ENCODE measurements at places on chromosomes 7 and 10.

GRCh38 chr10:110436554-110437350, 61.0 kb upstream of the DUSP5 start:
- DNase-seq, result no peak

- DNase-seq, result no peak
These were observed 41.5 kb downstream of the MYOF start for GRCh38 chr10:93440591-93441091.

GRCh38 chr7:116316838-116317628, 106.7 kb downstream of the TES start:
- DNase-seq, result peak; percentile 25

DNA sequence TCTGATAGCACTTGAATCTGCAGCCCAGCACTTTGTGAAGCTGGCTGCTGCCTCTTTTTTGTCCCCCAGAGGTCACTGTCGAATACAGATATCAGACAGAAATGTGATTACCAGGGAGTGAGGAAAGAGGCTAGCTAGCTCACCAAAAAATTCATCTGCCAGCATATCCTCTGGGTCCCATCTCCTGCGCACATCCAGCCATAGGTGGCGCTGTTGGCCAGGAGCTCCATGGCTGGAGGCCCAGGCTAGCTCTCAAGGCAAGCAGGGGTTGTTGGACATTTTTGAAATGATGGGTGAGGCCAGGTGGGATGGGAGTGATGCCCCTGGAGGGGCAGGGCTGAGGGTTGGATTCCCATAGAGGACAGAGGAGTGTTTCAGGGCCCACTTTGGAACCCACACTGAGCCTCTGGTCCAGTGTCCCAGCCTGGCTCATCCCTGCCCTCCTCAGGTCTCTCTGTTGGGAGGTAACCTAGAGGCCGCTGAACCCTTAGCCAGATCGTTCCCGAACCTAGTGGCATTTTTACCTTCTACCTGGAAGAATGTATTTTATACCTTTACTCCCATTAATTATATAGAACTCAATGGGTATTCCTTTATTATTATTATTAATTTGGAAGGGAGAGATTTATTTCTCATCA, 14.8 kb downstream of the DPCD start:
- DNase-seq, result peak; percentile 77

DNA sequence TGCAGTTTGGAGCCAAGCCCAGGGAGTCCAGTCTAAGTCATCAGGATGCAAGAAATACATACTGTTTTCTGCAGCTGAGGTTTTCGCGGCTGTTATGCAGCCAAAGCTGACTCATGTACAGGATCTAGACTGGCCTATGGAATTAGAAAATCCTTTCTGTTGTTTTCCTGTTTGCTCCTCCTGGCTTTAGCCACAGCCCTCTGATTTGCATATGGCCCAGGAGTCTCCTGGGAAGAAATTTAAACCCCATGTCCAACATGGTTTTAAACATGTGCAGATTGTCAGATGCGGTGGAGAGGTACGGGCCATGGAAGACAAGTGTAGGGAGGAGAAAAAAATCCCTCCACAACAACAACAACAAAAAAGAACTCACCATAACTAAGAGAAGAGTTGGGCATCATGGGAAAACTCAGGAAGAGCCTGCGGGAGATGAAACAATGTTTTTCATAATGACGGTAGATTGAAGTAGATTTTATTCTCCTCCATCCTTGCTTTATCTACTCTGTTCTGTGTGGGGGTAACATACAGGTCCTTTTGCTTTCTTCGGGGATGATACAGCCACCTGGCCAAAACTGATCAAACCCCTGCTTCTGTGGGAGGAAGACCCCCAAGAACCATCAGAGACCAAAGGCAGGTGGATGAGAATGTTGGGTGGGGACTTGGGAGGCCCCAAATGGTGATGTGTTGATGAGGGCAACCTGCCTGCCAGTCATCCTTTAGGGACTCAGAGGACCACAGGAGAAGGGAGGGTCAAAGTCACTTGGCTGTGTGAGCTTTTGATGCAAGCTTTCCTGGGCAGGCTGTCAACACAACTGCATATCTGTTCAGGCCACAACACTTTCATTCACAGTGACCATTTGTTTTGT, 29.8 kb upstream of the GNA12 start:
- DNase-seq, result no peak

DNA sequence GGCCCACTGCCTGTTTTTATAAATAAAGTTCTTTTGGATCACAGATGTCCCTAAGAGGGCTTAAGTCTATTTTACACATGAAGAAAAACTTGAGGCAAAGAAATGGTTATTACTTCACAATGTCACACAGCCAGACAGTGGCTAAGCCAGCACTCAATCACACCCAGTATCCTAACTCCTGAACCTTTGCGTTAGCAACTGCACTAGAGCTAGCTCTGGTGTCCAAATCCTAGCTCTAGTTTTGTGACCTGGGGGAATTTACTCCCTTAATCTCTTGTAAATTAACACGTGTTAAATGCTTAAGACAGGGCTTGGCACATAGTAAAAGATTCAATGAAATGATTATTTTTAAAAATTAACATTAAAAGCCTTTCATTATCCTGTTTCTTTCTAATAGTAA, 49.0 kb upstream of the TPK1 start:
- DNase-seq, result no peak

DNA sequence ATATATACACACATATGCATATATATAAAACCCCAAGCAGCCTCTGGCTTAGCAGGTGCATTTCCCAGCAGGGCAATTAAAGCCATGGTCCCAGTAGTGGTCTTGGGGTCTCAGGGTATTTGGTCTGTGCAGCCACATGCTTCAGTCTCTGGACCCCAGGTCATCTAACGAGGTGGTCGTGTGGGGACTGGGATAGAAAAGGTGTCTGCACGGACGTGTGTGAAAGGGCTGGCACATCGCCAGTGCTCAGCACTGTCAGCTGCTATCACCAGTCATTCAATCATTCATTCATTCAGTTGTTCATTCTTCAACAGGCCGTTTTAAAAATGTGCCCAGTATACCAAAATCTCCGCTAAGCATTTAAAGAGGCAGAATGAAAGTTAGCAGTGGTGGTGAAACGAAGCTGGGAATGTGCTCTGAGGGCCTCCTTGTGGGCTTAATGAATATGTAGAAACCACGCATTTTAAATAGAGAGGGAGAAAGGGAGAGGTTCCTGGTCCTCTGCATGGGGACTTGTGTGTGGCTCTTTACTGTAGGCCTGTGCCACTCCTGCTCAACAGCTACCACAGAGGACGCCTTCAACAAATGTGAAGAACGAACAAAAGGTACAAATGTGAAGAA, 170.4 kb downstream of the EGFR start:
- DNase-seq, result no peak

DNA sequence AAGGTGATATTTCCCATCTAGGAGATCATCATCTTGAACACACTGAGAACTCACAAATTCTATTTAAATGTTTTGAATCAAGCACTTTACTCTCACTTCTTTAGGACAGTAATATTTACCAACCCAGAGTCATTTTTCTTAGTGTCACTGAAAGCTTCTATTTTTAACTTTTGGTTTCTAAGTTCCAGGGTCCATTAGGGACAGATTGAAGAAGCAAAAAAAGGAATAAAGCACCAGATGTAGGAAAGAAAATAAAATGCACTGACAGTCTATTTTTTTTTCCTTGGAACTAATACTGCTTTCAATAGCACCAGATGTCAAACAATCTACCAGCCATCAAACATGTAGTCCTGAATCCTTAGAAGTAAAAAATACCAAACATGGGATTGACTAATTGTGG, 526.7 kb upstream of the LRRN3 start:
- DNase-seq, result no peak

DNA sequence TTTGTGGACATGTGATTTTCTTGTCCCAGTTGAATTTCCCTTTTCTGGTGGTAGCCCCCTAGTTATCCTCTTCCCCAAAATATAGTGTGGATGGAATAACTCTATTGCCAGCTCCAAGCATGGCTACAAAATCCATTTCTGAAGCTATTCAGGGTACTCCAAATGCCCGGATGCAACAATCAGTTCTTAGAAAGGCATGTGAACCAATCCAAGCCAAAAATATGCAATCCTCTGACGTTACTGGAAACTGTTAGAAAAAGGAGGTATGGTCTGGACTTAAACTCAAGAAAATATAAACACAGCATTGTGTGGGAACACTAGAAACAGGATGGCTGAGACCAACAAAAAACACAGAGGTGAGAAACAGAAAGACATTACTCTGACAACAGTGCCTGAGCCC, 347.0 kb downstream of the GPAM start:
- DNase-seq, result no peak

DNA sequence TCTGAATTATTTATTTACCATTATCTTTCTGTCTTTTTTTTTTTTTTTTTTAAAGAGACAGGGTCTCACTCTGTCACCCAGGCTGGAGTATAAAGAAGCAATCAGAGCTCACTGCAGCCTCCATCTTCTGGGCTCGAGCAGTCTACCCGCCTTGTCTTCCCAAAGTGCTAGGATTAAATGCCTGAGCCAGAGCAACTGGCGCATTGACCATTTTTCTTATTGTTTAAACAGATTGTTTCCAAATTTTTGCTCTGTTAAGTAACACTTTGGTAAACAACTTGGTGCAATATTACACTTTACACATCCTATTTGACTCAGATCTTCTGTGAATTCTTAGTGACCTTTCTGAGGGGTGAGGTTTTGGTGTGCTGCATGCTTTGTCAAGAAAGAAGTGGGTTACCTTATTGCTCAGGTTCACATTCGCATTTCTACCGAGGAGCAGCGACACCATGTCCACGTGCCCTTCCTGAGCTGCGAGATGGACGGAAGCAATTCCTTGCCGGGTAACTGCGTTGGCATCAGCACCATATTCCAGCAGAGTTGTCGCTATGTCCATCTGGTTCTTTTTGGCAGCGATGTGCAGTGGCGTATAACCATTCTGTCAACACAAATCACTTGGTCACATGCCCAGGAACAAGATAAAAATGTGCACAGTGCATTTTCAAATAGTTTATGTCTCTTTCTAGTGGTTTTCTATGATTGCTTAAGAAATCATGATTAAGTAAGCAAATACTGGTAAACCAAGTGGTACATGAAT, 203.2 kb downstream of the ANK3 start:
- no peak for DNase-seq

- peak; percentile 39 for DNase-seq
These were observed 221.0 kb downstream of the PHTF2 start for GRCh38 chr7:78019447-78020135.

DNA sequence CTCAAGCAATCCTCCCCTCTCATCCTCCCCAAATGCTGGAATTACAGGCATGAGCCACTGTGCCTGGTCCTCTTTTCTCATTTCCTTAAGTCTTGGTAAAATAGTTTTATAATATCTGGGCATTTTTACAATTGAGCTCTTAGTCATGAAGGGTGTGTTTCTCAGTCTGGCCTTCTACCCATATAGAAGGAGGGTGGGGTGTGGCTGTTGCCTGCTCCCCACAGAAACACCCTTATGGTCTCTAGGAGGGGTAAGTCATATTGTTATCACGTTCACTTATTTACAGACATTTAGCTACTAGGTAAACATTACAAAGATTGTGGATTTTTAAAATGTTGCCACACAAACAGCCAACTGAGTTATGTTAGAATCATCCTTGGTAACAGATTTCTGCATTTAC, 6.7 kb upstream of the OTUD1 start:
- DNase-seq, result no peak

DNA sequence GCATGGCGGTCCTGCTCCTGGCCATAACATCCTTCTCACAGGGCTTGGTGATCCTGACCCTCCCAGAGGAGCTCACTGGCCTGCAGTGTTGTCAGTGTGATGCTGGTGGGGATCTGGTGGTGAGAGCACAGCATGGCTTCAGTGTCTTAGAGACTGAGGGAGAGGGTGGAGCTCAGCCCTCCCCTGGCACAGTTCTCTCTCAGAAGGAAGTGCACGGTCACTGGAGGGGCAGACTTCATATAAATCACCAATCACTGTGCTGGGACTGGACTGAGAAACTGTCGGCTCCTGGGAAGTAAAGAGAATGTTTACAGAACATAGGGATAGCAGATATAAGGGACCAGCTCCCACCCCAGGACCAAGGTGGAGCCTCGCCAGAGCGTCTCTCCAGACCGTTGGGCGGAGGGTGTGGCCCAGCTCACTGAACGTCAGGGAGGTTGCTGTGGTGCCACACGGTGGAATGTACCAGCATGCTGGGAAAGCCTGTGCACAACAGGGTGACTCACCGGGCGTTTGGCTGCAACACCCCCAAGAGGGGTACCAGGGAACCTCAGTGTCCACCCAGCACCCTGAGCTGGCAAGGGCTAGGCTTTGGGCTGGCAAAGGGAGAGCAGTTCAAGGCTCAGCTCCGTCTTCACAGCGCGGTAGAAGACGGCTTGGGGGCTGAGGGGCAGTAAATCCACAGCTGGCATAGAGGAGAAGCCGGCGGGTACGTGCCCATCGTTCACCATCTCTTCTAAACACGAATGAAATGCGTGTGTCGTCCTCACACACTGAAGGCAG, 8.8 kb upstream of the GET4 start:
- no peak for DNase-seq

DNA sequence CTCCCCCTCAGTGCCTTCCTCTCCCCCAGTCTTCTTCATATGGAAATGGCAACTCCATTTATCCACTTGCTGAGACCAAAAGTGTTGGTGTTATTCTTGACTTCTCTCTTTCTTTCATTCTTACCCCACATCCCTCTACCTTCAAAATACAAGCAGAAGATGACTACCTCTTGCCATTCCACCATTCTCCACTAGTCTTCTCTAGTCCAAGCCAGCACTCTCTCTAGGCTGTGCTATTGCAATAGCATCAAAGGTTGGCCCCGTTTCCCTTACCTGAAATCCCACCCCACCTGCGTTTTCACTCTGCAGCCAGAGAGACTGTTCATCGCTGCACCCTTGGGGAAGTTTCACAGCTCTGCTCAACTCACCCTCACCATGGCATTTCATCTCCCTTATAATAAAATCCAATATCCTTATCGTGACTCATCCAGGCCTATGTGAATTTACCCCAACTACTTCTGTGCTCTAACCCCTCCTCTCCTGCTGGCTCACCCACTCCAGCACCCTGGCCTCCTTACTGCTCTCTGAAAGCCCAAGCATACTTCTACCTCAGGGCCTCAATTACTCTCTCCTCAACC, 109.1 kb downstream of the LSM5 start:
- DNase-seq, result no peak

- DNase-seq, result peak; percentile 7
These were observed 786 bp upstream of the CNOT4 start for GRCh38 chr7:135510592-135511183.

DNA sequence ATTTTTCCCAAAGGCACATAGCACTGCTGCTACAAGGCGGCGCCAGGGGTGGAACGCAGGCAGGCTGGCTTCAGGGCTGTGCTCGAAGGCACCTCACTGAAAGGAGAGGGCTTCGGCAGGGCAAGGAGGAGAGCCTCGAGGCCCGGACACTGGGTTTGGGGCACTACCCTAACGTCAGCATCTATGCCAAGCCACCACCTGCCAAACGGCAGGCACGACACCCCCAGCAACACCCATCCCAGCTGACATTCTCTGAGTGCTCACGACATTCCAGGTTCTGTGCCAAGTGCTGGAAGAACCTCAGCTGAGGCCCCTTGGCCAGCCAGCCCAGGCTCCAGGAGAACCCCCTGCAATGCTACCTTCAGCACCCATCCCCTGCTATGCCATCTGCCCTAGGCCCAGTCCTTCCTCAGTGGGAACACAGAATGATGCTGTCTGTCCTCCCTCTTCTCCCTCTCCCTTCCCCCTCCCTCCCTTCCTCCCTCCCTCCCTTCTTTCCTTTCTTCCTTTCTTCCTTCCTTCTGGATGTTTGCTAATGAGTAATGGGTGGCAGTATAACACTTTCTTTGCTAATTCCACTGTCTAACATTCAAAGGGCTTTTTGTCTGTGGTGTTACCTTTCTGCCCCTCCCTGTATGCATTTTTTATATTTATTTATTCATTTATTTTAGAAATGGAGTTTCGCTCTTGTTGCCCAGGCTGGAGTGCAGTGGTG, 24.3 kb downstream of the ZCCHC24 start:
- no peak for DNase-seq
